ENCODE measurements at places on chromosomes 1 and 21.

- DNase-seq: no peak
Measured at GRCh38 chr1:229585338-229585737, 26.8 kb upstream of the ABCB10 start.

DNA sequence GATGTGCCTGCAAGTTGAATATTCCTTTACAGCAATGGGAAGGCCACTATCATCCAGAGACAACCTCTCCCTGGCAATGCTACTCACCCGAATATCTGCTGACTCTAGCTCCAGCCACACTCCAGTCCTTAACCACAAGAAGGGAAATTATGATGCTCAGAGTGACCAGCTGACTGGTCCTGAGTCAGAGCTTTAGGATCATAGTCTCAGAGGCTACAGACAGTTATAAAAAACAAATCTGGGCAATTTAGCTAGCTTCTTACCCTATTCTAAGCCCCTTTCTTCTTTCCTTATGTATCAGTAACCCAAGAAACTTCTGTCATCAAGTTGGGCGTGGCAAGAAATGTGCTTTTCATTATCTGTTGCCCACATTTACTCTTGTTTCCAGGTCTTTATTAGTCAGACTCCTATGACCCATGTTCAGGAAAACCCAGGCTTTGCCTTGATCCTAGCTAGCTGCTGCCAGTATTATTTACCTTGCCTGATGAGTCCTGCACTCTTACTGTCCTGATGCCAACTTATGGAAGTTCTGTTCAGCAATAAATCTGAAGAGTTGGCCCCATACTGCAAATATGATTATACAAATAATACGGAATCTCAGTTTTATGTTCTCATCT lies 207.0 kb downstream of the TTLL7 start:
- peak; percentile 10 for DNase-seq

GRCh38 chr1:180311011-180311730 lies 81.1 kb downstream of the LHX4 start:
- peak; percentile 18 for DNase-seq

GRCh38 chr1:37175666-37176215 lies 141.4 kb upstream of the GRIK3 start:
- no peak for DNase-seq

GRCh38 chr1:6864166-6864565 lies 78.9 kb downstream of the CAMTA1 start:
- DNase-seq: peak; percentile 10
